ENCODE measurements at places on chromosomes 7 and 10. TPM values are rescaled to one million over a fixed set of nuclear protein-coding genes. Genes with fewer than 3 reads are reported as not detected.

DNA sequence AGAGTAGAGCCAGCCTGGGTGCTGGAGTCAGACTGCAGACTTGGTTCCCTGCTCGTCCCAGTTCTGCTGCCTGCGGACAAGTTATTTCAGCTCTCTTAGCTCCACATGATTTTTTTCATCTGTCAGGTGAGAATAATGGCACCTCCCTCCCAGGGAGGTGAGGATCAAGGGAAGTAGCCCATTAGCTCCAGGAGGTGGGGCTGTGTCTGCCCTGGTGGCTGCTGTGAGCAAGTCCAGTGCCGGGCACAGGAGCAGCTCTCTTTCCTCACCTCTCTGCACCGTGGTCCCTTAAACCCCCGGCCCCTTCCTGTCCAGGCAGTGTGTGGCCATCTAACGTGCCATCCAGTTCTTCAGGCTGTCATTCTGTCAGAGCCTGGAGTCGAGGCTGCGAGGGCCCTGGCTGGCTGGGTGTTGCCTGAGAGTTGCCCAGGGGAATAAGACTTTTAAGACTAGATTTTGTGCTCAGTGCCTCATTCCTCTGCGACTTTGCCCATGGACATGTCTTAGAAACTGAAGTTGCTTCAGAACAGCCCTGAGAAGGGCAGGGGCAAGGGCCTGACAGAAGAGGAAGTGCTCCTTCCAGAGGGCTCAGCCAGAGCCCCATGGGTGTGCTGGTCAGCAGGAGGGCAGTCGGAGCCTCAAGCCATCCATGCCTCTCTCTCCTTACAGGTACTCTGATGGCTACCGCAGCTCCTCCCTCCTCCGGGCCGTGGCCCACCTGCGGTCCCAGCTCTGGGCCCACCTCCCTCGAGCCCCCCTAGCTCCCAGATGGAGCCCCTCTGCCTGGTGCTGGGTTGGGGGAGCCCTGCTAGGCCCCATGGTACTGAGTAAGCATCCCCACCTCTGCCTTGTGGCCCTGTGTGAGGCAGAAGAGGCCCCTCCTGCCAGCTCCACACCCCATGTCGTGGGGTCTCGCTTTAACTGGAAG is 5.0 kb downstream of the ABCB8 start:
- DNase-seq, result no peak

MYH16 gene
- total RNA-seq, result 0.18 TPM

DNA sequence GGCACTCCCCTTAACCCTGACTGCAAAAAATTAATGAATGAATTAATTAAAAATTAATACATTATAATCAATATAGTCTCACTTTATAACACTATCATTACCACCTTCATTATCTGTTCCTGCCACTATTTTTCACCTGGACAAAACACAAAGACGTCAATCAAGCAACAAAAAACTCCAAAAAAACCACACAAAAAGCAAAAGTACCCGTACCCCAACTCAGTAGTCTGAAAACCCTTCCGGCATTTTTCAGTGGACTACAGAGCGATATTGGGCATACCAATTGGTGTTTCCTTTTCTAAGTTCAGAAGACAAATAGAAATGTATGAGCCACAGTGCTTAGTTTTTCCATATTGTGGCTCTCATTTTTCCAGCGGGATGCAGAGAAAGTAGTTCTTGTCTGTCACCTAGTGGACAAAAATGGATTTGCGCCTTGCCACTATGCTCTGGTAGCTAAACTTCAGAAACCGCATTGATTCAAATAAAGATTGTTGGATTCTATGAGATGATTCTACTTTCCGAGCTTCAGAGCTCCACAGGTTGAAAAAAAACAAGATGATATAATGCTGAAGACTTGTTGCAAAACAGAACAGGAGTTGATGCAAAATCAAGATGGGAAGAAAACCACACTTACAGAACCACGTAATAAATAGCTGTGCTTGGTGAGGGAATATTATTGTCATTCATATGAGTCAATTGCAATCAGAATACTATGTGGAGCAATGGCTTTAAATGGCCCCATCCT is 50.6 kb upstream of the ITGB1 start:
- DNase-seq, result peak; percentile 92

- no peak for DNase-seq
Measured at GRCh38 chr7:123070702-123071286, 75.3 kb upstream of the TAS2R16 start.

DNA sequence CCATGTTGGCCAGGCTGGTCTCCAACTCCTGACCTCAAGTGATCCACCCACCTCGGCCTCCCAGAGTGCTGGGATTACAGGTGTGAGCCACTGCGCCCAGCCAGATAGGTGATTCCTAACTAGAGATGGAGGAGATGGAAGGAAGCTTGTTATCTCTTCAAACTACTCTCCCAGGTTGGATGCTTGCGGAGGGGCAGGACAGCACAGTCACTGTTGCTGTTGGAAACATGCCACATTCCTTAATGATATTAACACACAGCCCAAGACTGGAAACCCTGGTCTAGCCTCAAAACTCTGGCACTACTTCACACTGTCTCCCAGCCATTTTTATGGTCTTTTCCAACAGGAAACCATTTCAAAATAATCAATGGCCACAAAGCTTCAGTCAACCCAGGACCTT is 468.8 kb upstream of the NRP1 start:
- peak; percentile 64 for DNase-seq

Data from IMR-90 (cell line).